ENCODE measurements at places on chromosomes 1 and 21. TPM values are rescaled to one million over a fixed set of nuclear protein-coding genes. Genes with fewer than 3 reads are reported as not detected.

DNA sequence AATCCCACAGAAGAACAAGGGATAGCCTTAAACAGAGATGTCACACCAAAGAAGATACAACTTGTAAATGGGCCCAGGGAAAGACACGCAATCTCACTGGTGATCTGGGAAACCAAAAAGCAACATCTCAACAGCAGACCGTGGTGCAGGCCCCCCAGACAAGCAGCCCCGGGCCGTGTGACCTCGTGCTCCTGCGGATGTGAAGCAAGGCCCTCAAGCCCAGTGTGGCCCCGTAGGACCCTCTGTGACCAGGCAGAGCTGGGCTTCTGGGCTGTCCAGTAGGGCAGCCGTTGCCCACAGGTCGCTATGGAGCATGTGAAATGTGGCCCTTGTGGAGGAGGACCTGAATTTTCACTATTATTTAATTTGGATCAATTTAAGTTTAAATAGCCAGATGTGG, 34.9 kb upstream of the TMEM52 start:
- DNase-seq: no peak

- DNase-seq: peak; percentile 80
Measured at GRCh38 chr1:78004719-78005447, at the start of gene DNAJB4. Gene DNAJB4 (plus strand): TSS chr1:78004939. CDS start chr1:78005111, 172 bp downstream.

Gene PLA2G2A
- total RNA-seq: 185 TPM

DNA sequence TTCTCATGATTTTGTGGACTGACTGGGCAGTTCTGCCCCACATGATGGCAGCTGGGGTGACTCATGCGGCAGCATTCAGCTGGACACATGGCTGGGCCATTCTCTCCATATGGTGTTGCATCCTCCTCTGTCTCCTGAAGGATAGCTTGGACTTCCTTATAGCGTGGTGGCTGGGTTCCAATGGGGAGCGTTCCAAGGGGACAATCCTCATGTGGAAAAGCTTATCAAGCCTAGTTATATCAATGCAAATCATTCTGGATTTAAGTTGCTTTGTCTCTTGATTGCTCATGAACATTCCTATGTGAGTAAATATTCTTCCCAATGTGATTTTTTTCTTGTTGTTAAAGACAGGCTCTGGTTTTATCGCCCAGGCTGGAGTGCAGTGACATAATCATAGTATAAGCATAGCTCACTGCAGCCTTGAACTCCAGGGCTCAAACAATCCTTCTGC, 13.2 kb upstream of the SLC2A1 start:
- no peak for DNase-seq

DNA sequence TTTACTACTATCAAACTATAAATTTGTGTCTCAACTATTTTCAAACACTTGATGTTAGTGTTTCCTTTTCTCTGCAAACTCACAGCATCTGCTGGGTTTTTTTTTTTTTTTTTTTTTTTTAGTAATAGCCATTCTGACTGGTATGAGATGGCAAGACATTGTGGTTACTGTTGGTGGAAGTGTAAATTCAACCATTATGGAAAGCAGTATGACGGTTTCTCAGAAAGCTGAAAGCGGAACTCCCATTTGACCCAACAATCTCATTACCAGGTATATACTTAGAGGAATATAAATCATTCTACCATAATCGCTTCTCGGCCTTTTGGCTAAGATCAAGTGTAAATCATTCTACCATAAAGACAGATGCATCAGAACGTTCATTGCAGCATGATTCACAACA, 608.3 kb upstream of the ZP4 start:
- no peak for DNase-seq

Measured in right atrium auricular region (tissue), 2 donors.